Activated gamma-delta T cell (primary cell): ENCODE measurements at places on chromosomes 2 and 18.

GRCh38 chr2:8389431-8390108 lies 292.3 kb upstream of the ID2 start:
- DNase-seq = no peak

- no peak for DNase-seq
These were observed 163.5 kb downstream of the RTP5 start for GRCh38 chr2:242032780-242033656.

DNA sequence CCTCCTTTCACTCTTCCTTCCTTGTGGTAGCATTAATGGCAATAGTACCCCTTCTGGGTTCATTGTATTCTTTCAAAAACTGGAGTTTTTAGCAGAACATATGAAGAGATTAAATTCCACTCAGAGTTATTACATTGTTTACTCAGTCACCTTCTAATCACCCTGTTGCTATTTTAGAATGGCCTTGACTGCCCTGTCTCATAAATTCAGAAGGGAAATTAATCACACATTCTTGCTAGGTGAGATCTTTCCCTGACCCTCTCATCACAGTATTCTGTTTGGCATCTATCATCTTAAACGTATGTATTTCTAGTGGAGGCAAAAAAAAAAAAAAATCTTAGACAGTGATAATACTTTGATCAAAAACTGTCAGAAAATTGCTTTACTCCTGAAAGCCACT lies 760.4 kb downstream of the ADCYAP1 start:
- no peak for DNase-seq

DNA sequence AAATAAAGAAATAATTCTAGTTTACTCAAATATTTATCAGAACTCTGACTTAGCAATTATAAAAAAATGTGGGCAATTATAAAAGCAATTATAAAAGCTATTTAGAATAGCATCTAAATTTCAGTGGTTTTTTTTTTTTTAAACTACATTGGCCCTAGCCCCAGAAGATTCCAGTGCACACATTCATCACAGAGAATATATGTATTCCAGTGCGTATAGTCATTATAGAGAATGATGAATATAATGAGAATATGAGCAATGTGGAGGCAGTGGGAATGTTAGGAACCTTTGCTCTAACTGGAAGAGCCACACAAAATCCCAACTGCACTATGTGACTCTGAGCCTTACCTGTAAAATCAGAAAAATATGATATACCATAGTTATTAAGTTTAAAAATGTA lies 10.5 kb downstream of the MAP3K2 start:
- DNase-seq = no peak

DNA sequence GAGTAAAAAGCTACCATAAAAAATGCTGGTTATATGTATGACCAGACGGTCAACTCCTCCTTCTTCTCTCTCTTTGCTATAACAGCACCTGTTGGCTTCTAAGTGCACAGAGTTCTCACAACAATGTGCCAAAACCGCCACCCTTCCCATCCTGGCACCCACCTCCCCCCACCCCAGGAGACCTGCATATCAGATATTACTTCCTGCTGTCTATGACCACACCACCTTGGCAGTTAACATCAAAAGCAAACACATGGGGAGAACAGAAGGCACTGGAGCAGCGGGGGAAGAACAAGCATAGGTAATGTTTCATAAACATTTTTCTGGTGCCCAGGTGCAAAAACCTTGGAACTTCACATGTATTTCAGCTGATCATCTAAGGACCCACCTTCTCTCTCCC lies 15.5 kb downstream of the SPRED2 start:
- DNase-seq = no peak

DNA sequence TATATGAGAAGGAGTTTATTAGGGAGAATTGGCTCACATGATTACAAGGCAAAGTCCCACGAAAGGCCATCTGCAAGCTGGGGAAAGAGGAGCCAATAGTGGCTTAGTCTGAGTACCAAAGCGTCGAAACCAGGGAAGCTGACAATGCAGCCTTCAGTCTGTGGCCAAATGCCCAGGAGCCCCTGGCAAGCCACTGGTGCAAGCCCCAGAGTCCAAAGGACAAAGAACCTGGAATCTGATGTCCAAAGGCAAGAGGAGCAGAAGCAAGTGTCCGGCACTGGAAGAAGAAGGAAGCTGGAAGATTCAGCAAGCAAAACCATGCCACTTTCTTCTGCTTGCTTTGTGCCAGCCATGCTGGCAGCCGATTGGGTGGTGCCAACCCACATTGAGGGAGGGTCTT lies 74.3 kb upstream of the NPAS2 start:
- DNase-seq = no peak

GRCh38 chr2:56040189-56040588 lies 116.6 kb upstream of the EFEMP1 start:
- DNase-seq = no peak

DNA sequence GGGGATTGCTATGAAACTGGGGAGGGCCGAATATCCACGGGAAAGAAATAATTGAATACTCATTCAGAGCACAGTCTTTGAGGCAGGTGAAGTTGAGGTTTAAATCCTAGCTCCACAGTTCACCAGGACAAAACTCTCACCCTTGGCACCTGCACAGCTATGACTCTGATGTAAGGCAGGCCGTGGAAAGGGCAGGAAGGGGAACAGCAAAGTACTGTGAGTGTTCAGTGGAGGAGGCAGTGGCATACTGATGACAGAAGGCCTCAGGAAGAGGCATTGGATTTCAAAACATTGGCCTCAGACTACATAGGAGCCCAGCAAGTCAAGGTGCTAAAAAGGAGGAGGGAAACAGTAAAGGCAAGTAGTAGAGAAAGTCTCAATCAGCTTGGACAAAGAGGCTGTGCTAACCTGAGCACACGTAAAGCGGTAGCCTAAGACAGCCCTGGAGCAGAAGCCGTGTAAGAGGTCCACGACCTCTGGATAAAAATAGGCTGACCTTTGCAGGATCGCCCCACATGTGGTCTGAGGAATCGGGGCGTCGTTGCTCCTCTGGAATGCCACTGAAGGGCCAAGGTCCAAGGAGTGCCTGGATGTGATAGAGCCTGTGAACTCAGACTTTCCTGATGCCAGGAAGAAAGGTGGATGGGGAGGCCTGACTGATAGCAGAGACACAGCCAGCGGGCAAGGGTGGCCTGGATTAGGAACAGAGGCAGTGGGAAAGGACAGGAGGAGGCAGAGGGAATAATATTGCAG lies 243.6 kb downstream of the PID1 start:
- no peak for DNase-seq

GRCh38 chr2:38653715-38654527 lies 12.0 kb upstream of the GALM start:
- DNase-seq = no peak

DNA sequence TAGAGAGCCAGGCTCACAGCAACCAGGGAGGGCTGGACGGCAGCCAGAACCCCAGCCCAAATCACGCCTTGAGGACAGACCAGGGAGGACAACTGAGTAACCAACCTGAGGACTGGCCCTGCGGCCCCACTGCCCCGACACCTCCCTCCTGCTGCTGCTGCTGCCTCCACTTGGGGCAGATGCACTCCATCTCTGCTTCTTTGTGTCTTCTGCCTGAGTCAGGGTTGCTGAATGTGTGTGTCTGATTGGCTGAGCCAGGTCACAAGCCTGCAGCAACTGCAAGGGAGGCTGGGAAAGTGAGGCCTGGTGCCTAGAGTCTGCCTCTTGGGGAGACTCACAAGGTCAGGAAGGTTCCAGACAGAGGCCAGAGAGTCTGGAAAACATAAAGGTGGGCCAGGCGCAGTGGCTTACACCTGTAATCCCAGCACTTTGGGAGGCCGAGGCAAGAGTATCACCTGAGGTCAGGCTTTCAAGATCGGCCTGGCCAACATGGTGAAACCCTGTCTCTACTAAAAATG lies 83.4 kb downstream of the ZFP36L2 start:
- no peak for DNase-seq

DNA sequence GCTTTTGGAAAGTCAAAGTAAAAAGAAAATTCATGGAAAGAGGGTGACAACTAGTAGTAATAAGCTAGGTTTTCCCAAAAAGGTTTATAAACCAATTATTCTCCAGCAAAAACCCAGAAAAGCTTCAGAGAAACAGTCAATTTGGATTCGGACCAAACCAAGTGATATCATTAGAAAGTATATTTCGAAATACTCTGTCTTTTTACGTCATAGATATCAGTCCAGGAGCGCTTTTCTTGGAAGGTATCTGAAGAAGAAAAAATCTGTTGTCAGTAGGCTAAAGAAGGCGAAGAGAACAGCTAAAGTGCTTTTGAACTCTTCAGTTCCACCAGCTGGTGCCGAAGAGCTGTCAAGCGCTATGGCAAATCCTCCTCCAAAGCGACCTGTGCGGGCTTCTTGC lies 36.6 kb downstream of the ZDBF2 start:
- DNase-seq = no peak

- DNase-seq = no peak
These were observed 4.1 kb downstream of the ITGA4 start for GRCh38 chr2:181461056-181461997.

- no peak for DNase-seq
These were observed 100.7 kb upstream of the ZFP36L2 start for GRCh38 chr2:43327119-43327518.

DNA sequence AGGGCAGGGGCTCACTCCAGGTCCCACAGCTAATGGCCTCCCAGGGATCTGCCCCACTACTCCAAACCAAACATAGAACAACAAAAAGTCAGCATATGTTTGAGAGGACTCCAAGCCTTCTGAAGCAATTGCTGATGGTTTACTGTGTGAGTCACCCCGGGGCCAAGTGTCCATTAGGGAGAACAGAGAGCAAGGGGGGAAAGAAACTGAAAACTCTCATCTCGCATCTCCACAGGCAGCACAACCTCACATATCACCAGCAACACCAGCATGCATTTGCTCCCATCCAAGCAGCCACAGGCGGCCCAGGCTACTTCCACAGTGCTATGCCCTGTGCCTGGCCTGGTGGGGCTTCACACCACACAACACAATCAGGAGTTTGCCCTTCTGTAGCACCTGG lies 39.1 kb downstream of the CYRIA start:
- DNase-seq = no peak

DNA sequence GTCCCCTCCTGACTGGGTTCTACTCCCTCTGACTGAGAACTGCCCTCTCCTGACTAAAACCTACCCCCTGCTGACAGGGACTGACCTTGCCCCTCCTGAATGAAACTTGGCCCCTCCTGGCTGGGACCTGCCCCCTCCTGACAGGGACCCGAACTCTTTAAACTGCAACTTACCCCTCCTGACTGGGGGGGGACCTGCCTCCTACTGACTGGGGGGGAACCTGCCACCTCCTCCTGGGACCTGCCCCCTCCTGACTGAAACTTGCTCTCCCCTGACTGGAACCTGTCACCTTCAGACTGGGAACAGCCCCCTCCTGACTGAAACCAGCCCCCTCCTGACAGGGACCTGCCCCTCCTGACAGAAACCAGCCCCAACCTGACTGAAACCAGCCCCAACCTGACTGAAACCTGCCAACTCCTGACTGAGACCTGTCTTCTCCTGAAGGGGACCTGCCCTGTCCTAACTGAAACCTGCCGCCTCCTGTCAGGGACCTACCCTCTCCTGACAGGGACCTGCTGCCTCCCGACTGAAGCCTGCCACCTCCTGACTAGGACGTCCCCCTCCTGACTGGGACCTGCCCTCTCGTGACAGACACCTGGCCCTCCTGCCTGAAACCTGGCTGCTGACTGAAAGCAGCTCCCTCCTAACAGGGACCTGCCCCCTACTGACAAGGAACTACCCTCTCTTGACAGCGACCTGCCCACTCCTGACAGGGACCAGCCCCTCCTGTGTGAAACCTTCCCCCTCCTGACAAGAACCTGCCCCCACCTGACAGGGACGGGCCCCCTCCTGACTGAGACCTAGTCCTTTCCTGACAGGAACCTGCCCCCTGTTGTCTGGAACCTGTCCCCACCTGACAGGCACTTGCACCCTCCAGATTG lies 87.1 kb downstream of the PXDN start:
- no peak for DNase-seq

- DNase-seq = no peak
These were observed 39.5 kb downstream of the SH3BP4 start for GRCh38 chr2:234991290-234991689.

- DNase-seq = no peak
These were observed 8.4 kb upstream of the CTLA4 start for GRCh38 chr2:203859030-203859789.

- no peak for DNase-seq
These were observed 535.3 kb upstream of the SYT4 start for GRCh38 chr18:43812627-43813026.

- no peak for DNase-seq
These were observed 139.3 kb upstream of the FBXO11 start for GRCh38 chr2:48045613-48046012.

DNA sequence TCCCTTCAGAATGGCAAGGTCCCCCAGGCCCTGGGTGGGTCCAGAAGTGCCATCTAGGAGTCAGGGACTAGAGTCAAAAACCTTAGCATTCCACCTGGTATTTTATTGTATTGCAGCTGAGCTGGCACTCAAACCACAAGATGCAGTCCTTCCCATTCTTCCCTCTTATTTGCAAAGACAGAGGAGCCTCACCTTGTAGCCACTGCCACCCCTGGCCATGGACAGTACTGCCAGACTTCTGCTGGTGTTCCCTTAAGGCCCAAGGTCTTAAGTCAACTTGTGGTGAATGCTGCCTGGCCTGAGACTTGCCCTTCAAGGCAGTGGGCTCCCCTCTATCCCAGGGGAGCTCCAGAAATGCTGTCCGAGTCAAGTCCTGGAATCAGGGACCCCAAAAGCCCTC lies 6.9 kb downstream of the UGT1A10 start:
- DNase-seq = no peak
